ENCODE measurements at places on chromosomes 12 and 14.

DNA sequence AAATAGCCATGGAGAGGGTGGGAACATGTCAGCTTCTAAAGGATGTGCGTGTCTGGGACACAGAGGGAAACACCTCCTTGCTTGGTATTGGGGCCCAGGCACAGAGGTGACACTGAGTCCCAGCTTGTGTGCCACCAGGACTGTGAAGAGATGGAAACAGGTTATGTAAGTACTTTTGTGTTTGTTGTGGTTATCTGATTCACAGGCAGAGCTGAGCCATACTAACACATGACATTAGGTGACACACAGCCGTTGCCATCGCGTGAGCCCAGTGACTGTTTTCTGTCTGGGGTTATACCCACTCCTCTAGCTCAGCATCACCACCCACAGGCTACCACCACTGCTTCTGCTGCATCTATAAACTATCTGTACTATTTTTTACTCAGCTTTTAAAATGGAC, 12.1 kb upstream of the FLVCR2 start:
- no peak for DNase-seq

- DNase-seq = no peak
Observed at GRCh38 chr12:76259660-76260389, 88.4 kb downstream of the BBS10 start.

- no peak for DNase-seq
Observed at GRCh38 chr12:102618197-102618877, 138.0 kb upstream of the IGF1 start.

DNA sequence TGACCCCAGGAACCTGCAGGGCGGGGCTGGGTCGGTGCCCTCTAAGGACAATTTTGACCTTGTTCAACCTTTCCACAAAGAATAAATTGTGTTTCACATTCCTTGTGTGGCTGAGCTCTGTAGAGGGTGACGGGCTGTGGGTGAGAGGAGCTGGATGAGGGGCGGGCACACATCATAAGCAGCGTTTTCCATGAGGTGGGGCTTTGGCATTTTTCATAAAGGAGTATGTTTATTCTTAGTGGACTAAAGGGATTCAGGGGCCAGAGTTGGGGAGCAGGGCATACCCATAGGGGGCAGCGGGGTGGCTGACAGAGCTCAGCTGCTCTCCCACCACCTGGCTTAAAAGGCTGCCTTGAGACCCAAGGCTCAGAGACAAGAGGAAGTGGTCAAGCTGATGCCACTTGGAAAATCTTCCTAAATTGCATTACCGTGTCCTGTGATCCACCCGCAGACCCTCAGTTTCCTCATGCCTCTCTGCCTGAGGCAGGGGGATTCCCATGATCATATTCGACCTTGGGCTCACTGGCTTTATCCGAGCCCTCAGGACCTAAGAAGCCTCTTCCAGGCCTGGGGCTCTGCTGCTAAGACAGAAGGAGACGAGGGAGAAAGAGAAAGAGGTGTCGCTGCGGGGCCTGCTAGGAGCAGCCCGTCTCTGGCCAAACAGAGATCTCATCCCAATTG, 11.4 kb downstream of the MMP14 start:
- no peak for DNase-seq

DNA sequence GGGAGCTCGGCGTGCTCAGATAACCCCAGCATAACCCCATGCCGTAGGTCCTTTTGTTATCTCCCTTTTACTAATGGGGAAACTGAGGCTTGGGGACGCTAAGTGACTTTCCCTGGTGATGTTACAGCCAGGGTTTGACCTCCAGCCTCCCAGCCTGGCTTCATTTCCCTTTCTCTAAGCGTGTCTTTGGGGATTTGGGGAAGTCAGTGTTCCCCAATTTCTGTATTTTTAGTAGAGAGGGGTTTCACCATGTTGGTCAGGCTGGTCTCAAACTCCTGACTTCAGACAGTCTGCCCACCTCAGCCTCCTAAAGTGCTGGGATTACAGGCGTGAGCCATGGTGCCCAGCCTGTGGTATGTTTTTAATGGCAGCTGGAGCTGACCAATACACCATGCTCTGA, 85.4 kb downstream of the PHETA1 start:
- DNase-seq = no peak

DNA sequence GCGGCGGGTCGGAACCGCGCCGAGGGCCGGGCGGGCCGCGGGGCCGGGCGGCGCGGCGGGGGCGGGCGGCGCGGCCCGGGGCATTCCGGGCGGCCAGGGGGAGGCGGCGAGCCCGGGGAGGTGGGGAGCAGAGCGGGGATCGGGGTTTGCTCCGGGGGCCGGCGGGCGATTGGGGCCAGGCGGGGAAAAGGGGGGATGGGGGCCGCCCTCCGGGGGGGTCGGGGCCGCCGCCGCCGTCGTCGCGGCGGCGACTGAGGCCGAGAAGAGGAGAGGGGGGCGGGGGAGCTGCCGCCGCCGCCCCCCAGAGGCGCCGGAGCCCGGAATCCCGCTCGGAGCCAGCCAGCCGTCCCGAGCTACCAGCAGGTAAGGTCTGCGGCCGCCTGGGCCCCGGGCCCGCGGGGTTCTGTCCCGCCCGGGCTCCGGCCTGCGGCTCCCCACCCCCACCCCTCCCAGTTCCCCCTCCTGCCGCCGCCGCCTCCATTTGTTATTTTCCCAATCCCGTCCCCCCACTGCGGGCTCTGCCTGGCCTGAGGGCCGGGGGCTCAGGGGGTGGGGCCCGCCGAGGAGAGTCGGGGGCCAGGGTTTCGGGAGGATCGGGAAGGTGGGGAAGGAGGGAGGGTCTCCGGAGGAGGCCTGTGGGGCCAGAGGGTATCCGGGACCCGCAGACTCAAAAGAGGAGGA, 403 bp downstream of the ATN1 start:
- no peak for DNase-seq

GRCh38 chr12:64890873-64891468, 66.5 kb downstream of the TBC1D30 start:
- DNase-seq = no peak
